ENCODE measurements at places on chromosomes 13 and 19.

GRCh38 chr19:37928527-37929286 is 21.7 kb downstream of the SIPA1L3 start:
- H3K36me3 ChIP-seq, result no peaks in the 10 kb centered on the region
- no peaks in the 10 kb centered on the region for H3K27me3 ChIP-seq
- no peak for DNase-seq
- H3K27ac ChIP-seq, result no peak overlapping the region
- no peak overlapping the region for H3K4me3 ChIP-seq

GRCh38 chr19:4981681-4981958 is 12.7 kb downstream of the KDM4B start:
- no peak for DNase-seq
- H3K4me3 ChIP-seq, result no peak overlapping the region
- H3K36me3 ChIP-seq, result no peaks in the 10 kb centered on the region
- no peaks in the 10 kb centered on the region for H3K27me3 ChIP-seq
- H3K27ac ChIP-seq, result no peak overlapping the region

DNA sequence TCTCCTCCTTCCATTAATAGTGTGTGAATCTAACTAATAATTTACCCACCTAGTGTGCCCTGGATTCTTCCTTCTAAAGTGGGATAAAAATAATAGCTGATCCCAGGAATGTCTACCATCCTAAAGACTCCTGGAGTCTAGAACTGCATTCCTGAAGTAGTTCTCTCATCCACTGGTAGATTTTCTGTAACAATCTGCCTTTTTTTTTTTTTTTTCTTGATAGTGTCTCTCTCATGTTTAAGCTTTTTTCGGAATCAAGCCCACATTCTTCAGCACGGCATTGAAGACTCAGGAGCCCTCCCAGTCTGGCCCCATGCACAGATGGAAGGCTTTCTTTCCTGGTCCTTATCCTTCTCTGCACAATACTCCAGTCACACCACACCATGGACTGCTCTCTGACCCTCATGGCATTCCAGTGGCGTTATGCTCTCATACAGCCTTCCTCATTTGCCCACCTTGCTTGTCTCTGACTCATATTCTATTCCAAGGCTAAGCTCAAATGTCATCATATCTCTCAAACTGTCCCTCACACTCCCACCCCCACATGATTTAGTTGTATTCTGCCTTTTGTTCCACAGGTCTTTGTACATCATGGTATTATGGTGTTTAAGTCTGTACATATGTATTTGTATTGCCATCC is 68.7 kb upstream of the FRY start:
- no peaks in the 10 kb centered on the region for H3K4me1 ChIP-seq
- no peak overlapping the region for H3K27ac ChIP-seq
- DNase-seq, result no peak
- H3K36me3 ChIP-seq, result no peaks in the 10 kb centered on the region
- H3K4me3 ChIP-seq, result no peak overlapping the region

DNA sequence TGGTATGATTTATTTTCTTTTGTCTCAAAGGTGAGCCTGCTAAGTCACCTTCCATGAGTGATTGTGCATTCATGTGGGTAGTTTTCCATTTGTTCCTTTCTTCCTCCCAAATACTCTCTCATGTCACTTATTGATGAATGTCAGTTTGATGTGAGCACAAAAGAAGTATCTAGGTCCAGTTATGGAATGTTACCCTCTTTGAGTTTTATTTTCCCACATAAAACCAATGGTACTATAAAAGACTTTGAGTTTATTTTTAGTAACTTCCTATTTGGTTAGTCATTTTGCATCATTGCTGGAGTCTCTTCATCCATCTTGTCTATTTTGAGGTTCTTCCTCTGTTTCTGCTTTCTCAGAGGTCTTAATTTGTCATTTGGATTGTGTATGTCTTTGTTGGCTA is 321.3 kb downstream of the GPC6 start:
- no peaks in the 10 kb centered on the region for H3K27me3 ChIP-seq
- no peak for DNase-seq
- H3K4me1 ChIP-seq, result no peaks in the 10 kb centered on the region
- H3K36me3 ChIP-seq, result no peaks in the 10 kb centered on the region
- no peak overlapping the region for H3K27ac ChIP-seq

DNA sequence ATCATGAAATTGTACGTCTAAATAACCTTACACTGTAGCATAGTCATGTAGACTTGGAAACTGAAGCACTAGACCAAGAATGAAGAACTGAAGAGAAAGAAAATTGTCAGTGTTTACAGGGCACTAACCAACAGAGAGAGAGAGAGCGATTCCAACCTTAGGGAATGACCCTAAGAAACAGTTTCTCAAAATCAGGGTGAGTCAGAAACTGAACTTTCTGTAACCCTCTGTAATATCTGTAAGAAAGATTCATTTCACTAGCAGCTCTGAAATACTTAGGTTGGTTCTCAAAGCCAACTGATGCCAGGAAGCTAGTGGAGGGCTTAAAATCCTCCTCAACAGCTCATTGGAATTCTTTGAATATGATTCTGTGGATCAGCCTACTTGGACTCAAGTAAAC is 936.9 kb downstream of the EFNB2 start:
- no peaks in the 10 kb centered on the region for H3K27me3 ChIP-seq
- no peaks in the 10 kb centered on the region for H3K36me3 ChIP-seq
- DNase-seq, result no peak
